ENCODE measurements at places on chromosomes 1 and 21.

DNA sequence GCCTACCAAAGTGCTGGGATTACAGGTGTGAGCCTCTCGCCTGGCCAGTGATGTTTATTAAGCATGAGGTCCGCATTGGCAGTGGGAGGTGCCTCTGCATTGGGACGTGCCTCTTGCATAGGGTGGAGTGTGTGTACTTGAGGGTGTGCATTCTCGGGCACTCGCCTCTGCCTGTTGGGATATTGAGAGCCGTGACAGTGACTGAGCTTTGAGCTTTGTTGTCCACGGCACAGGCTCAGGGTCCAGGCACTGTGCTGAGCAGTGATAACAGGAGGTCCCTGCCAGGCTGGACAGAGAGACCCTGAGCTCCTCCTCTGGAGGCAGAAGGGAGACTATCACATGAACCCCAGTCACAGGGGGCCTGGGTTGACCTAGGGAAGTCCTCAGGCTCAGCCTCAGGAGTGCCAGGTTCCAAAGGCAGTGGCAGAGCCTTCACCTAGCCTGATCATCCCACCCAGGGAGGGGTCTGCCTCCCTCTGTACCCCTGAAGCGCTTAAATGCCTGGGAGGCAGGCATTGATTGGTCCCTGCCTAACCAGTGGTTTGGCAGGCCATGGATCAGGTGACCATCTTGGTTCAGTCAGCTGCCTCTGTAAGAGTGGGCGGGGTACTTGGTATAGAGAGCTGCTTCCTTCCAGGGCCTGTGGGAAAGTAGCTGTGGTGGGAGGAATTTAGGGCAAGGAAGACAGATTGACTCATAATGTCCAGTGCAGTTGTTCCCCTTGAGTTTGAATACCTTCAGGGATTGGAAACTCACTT, 213.8 kb upstream of the TMEM51 start:
- DNase-seq, result no peak

GRCh38 chr1:25662061-25662460, 45.5 kb downstream of the MAN1C1 start:
- no peak for DNase-seq

GRCh38 chr1:216600730-216601609, 122.3 kb downstream of the ESRRG start:
- no peak for DNase-seq

GRCh38 chr1:61782771-61783170, 40.5 kb downstream of the PATJ start:
- peak; percentile 3 for DNase-seq

DNA sequence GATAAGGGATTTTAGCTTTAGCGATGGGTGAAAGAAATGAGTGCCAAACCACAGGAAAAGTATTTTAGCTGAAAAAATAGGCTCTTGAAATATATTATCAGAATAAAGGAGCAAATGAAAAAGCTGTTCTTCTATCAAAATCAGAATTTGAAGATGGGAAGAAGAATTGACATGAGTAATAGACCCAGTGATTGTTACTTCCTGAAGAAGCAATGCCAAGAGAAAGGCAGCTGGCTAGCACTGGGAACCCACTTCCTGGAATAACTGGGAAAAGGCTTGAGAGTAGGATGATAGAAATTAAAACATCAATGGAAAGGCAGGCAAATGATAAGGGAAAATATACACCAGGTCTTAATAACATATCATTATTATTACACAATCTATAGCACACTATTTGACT, 29.9 kb upstream of the LYPLAL1 start:
- no peak for DNase-seq

DNA sequence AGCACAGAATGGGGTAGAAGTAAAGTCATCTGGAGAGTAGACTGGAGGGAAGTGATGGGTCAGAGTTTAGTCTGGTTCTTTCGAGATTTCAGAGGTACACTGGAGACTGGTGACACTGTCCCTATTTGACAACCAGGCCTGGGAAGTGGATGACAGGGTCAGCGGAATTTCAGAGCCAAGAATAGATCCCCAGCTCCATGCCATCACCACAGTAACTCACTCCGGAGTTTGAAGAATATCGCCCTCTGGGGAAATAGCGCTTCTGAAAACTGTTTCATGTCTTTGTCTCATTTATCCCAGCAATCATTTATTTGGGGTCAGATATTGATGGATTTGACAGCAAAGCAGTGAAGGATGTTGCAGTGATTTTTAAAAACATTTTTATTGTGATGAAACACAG, 7.6 kb upstream of the NFASC start:
- DNase-seq, result no peak

DNA sequence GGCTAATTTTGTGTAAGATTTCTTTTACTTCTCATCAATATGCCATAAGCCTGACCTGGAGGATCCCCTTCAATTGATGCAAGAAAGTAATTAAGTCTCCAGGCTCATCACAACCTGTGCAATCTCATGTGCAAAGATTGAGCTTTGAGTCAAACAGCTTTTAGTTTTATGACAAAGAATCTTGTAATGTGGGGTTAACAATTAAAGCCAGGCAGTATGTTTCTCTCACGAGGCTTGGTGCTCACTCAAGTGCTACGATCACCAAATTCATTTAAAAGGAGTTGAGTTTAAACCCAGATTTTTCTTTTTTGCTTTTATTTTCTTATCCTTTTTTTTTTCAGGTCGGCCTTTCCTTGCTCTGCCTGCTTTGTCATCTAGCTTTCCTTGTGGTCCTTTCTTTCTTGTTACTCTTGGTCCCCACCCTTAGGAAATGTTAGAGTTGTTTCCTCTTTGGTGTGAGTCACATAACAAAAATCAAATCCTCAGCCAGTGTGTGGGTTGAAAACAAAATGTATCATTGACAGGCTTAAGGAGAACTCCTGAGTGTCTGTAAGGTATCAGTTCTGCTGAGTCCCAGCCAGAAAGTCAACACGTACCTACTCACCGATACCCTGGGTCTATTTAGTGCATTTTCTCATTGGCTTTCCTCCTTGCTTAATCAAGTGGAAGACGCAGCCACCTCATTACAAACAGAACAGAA, 1037.2 kb downstream of the ADGRL2 start:
- DNase-seq, result no peak

- DNase-seq, result no peak
These were observed 39.4 kb upstream of the CAMK1G start for GRCh38 chr1:209544098-209544497.

GRCh38 chr1:61642475-61643232, 82.3 kb downstream of the TM2D1 start:
- no peak for DNase-seq

- DNase-seq, result no peak
These were observed 308.5 kb downstream of the LTN1 start for GRCh38 chr21:28683982-28684752.

- no peak for DNase-seq
These were observed 973 bp downstream of the FMOD start for GRCh38 chr1:203349773-203350524.

- DNase-seq, result no peak
These were observed 15.9 kb upstream of the PRDM15 start for GRCh38 chr21:41894922-41895557.

DNA sequence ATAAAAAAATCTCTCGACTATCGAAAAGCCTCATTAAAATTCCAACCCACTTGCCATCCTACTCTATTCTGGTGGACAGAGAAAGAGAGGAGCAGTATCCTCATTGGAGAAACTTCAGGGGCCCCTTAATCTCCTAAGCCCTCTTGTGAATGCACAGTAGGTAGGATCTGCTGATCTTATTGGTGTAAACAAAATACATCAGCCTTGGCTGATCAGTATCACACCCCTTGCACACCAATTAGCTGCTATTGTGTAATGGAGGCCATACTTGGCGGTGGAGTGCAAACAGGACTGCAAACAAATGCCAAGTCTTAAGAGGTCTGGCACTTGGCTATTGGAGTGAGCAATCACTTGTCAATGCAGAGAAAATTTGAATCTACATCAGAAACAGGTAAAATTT, 15.7 kb downstream of the VCAM1 start:
- DNase-seq, result no peak

GRCh38 chr1:21149855-21150432, 26.8 kb downstream of the EIF4G3 start:
- DNase-seq, result no peak

- no peak for DNase-seq
These were observed 36.0 kb downstream of the PTPRU start for GRCh38 chr1:29272147-29272907.

DNA sequence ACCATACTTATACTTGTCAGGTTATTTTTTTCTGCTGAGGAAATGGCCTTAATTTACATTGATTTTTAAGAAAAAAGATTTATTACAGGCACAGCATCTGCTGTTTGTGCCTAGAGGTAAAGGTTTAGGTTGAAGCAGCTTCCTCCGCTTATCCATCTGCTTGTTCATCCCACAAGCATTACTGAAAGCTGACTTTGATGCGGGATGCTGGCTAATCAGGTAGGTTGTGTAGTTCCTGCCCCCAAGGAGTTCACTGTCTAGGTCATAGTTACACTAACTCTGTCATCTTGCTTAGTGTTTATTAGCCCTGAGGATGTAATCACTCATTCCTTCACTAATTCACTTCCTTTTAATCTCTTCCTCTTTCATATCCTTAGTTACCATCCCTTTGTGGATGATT, 377.7 kb upstream of the KAZN start:
- DNase-seq, result no peak

GRCh38 chr21:42349420-42350317, 1.1 kb downstream of the TFF2 start:
- DNase-seq, result no peak

DNA sequence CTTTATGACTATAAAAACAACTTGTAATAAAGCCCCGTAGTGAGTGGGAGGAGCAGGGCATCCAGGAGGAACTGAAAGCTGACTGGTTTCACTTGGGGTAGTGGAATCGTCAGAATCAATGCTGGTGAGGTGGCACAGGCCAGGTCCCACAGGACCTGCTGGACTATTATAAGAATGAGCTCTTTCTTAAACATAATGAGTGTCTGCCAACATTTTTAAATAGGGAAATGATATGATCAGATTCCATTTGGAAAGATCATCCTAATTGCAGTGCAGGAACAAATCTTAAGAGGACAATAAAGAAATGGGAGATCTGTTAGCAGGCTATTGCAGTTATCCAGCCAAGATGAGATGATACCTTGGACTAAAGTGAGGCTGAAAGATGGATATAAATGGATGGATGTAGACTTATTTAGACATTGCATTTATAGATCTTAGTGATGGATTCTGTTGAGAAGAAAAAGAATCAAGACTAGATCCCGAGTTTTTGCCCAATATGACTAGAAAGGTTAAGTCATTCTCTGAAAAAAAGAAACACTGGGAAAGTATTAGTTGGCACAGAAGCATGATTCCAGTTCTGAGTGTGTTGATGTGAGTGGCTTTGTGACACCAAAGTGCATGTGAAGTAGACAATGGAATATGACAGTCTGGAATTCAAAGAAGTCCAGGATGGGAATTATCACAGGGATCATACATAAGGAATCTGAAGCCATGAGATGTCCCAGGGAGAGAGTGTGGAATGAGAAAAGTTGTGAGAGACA, 153.3 kb upstream of the SGIP1 start:
- no peak for DNase-seq

DNA sequence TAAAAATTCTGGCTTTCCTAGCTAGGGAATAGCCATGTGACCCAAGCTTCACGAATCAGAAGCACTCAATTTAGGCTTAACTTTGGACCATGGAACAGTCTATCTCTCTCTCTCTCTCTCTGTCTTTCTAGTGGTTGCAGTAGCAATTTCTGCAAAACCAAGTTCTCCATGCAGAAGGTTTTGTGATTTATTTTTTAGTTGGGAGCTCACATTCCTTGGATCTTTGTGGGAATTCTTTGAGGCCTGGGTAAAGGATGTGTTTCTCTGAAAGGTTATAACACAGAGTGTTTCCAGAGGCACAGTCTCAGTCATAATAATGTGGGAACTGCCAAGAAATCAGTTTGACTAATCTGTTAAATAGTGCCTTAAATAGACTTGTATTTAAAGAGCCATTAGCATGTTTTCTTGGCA, 112.3 kb upstream of the COL11A1 start:
- no peak for DNase-seq

DNA sequence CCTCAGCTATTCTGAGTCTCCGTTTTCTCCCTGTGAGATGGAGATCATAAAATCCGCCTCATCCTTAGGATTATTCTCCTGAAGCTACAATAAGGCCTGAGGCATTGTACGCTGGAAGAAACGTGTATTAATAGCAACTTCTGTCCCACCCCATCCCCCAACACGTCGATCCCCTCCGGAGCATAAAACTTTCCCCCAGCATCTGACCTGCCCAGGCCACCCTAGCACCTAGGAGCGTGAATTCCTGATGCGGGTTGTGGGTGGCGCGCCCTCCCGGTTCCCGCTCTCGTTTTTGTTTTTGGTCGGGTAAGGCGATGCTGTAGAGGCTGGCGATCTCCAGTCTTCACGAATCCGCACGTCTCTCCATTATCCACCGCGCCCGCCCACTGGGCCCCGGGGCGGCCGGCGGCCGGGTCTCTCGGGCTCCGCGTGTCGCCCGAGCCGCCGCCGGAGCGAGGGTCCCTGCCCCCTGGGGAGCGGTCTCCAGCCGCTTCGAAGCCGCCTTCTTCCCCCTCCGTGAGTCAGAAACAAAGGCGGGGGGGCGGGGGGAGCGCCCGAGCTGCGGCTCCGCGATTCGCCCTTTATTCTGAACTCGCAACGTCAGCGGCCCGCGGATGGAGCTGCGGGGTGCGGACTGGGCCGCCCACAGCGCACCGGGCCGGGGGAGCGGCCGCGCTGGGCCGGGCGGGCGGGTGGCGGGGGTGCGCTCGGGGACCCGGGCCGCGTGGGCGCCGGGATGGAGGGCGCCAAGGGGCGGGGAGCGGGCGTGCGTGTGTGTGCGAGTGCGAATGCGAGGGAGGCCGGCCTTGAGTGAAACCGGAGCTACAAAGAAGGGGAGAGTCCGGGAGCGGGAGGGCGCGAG, at the start of gene PLEKHO1:
Gene PLEKHO1 (plus strand): TSS at position 646 of the 862 bp plus-strand sequence. CDS start 342 bp downstream, outside the sequence.
- DNase-seq, result peak; percentile 70

- DNase-seq, result no peak
These were observed 23.4 kb upstream of the RGS16 start for GRCh38 chr1:182627622-182628021.

DNA sequence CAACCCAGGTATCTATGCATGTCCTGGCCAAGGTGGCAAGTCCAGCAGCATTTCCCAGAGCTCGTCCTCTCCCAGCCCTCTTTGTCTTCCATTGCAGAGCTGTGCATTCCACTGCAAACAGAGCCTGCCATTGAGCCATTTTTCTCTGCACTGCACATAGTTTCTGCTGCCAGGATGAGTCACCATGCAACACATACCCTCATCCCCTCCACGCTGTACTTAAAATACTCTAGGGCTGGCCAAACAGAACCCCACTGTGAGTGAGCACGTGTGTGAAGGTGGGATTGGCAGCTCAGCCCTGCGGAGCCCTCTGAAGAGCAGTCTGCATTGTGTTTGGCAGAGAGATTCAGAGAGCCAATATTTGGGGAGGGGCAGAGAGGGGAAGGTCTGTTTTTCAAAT, 3.9 kb upstream of the ATP1B1 start:
- no peak for DNase-seq

DNA sequence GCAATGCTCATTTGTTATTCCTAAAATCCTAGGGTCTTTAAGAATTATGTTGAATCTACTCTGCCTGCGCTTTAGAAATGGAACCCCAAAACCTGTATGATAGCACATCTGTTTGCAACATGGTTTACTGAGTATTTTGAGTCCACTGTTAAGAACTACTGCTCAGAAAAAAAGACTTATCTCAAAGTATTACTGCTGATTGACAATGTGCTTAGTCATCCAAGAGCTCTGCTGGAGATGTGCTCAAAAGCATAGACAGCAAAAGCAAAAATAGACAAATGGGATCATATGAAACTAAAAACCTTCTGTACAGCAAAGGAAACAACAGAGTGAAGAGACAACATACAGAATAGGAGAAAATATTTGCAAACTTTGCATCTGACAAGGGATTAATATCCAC, 107.0 kb downstream of the CTH start:
- DNase-seq, result no peak
